ENCODE measurements at places on chromosomes 2 and 18.

GRCh38 chr2:191642541-191642940 is 35.4 kb upstream of the NABP1 start:
- DNase-seq: no peak

GRCh38 chr2:138534791-138535190 is 33.2 kb downstream of the SPOPL start:
- DNase-seq: no peak

GRCh38 chr18:67219821-67220220 is 296.7 kb downstream of the DSEL start:
- no peak for DNase-seq

GRCh38 chr2:73704285-73704684 is 32.9 kb downstream of the TPRKB start:
- no peak for DNase-seq

DNA sequence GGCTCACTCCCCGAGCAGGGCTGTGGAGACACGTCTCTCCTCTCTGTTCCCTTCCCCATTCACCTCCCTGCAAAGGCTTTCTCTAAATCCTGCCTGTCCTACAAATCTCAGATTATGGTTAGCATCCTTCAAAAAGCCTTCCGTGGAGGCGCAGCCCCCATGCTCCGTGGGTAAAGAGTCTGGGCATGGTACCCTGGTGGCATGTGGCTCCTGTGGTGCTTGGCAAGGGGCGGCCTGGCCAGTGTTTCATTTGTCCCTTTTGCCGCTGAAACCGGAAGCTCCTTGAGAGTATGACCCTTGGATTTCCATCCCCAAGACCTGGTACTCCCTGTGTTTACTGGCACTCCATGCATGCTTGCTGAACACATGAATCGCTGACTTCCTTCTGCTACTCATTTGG is 839.3 kb upstream of the SALL3 start:
- DNase-seq: no peak

- no peak for DNase-seq
Observed at GRCh38 chr2:142580691-142581090, 296.8 kb upstream of the KYNU start.

- DNase-seq: peak; percentile 16
Observed at GRCh38 chr2:66030553-66030952, 404.4 kb upstream of the MEIS1 start.

DNA sequence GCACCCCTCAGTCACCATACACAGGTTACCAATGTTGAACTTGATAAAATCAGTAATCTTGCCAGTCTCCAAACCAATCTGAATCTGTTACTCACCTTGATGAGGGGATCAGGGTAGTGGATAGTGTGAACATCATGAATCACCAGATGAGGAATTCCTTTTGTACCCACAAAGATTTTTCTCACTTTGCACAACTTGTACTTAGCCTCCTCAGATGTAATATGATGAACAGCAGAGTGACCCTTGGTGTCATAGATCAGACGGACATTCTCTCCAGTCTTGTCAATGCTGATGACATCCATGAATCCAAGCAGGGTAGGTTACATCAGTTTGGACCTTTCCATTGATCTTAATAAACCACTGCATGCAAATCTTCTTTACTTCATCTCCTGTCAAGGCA is 54.7 kb downstream of the MDH1 start:
- DNase-seq: peak; percentile 25

DNA sequence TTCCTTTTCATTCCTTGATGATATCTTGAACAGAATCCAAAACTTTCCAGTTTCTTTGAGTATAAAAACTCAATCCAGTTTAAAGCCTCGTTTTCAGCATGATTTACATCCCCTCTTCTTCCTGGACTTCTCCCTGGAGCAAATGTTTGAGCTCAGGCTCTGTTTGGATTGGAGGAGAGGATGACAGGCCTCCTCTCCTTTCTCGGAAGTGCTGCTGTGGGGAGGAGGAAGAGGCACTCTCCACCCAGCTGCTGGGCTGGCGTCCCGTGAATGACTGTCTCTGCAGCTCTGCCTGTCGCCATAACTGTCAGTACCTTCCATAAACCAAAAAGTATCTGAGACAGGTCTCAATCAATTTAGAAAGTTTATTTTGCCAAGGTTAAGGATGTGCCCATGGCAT is 238.2 kb upstream of the AGAP1 start:
- no peak for DNase-seq

DNA sequence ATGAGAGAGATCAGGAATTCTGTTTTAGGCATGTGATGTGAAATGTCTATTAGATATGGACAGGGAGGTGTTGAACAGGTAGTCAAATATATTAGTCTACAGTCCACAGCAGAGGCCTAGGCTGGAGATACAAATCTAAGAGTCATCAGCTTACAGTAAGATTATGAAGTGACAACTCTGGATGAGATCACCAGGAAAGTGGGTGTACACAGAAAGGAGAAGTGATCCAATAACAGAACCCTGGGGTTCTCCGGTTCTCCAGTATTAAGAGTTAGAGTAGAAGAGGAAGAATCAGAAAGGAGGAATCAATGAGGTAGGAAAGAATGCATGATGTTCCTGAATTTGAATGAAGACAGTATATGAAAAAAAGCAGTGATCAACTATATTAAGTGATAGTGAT is 362.3 kb downstream of the FIGN start:
- no peak for DNase-seq

DNA sequence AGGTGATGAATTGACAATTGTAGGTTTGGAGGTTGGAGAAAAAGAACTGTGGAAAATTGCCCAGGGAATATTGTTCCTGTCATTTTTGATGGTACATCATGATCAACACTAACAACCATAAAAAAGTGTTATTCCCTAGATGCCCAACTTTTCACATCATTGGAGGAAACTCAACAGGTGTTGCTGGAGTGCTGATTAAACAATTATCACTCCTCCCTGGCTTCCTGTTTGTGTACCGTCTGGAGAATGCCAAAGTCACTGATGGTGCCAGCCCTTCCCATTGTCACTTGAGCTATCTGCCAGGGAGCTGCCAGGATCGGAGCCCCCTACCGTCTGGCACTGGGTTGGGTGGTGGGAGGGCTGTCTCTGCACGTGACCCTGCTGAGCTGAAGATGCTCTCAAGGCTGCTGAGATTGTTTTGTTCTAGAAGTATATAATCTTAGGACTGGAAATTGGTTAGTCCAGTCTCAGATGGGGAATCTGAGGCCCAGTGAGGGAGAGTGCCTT is 156.9 kb downstream of the PRKCE start:
- no peak for DNase-seq

DNA sequence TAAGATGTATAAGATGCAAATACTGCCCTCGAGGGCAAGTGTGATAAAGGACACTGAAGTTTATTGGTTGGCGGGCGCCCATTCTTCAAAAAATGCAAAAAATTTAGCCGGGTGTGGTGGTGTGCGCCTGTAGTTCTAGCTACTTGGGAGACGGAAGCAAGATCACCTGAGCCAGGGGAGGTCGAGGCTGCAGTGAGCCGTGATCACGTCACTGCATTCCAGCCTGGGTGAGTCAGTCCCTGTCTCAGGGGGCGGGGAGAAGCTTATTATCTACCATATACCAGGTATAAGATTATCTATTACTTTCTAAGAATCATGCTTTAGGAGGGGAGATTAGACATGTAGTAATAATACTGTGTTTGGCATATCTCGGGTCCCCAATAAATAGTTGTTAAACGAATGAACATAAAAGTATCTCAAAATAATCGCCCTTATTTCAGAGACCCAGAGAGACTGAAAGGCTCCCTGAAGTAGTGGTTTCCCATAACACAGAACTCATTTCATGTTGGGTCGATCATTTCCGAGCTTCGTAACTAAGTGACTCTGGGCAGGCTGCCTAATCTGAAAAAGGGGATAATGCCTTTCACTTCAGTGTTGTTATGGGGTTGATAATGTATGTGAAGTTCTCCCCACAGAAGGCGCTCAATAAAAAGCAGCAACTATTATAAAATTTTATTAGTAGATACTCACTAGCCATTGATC is 1.2 kb upstream of the SELENOI start:
- DNase-seq: peak; percentile 16

DNA sequence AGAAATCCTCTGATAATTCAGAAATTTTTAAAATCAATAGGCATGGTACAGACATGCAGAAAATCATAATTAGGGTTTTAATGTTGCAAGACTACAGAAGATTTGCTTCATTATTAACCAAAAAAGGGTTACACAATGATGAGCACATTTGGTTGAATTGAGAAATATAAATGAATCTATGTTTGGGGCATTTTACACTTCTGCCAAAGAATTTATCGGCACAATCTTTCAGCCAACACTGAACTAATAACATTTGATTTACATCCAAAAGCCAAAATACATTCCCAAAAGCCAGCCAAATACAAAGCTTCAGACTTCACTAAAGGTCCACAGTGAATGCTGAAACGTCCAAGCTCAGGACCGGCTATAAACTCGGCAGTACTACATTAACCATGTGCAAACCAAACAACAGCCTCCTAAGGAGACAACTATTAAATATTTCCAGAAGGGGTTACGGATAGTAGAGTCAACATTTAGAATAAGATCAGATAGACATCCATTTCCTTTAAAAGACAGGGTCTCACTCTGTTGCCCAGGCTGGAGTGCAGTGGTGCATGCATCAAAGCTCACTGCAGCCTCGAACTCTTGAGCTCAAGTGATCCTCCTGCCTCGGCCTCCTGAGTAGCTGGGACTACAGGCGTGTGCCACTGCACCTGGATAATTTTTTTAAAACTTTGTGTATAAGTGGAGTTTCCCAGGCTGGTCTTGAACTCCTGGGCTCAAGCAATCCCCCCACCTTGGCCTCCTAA is 29.4 kb downstream of the SPRED2 start:
- DNase-seq: no peak

- DNase-seq: no peak
Observed at GRCh38 chr18:24396082-24396633, 1.5 kb downstream of the OSBPL1A start.

DNA sequence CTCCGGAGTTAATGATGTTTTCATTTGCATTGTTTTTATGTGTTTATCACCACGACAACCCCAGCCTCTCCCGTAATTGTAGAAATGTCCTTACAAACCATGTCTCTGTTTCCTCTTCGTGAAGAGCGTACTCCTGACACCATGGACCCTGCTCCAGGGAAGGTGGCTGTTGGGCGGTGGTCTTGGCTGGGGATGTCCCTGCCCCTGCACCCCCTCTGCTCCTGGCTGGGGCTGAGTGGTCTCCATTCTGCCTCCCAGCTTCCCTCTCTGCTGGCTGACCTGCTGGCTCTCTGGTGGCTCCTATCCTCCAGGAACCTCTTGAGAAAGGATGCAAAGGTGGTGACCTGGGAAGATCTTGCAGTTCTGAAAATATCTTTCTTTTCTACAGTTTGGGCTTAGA is 81.1 kb downstream of the ASB1 start:
- no peak for DNase-seq

DNA sequence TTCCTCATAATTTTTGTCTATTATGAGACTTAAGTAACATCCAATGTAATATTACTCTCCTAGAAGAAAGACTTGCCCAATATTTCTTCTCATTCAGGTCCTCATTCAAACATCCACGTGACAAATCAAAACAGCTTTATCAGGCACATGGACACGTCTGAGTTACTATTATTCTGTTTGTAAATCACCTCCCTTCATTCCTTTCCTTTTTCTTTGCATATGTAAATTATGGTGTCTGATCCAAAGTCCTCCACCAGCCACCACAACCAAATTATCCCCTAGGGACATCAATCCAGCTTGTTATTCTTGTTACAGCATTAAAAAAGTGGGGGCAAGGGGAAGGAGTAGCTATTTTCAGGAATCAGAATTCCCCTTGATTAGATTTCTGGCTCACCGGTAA is 7.1 kb downstream of the TMEM163 start:
- no peak for DNase-seq

GRCh38 chr2:187008111-187008510 is 159.1 kb upstream of the ZSWIM2 start:
- DNase-seq: peak; percentile 81

- DNase-seq: no peak
Observed at GRCh38 chr2:44112096-44112495, 56.6 kb upstream of the PPM1B start.

DNA sequence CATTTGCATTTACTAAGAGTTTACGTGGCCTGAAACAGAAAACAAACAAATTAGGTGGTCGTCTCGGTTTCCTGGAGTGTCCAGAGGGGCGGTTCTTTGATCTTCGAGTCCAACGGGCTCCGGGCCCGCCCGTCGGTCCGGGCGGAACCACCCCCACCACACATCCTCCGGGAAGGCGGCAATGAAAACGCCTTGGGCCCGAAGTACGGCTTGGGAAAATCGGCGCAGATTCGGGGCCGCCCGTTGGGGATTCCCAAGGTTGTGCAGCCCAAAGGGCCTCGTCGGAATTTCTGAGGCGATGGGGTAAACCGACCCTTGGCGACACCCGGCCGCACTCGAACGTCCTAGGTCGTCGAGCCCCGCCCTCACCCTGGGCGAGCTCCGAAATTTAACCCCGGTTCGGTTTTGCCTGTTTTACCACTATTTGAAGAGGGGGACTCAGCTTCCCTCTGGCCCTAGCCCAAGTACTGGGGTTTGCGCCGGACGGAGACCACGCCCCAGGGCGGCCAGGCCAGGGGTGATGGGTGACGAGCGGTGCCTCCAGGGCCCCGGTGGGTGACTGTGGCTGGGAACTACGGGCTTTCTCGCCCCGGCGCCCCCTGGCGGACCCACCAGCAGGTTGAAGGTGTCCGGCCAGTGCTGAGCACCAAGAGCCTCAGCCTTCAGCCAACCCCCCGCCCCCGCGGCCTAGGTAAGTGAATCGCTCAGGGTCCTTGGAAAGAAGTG is 1.9 kb upstream of the CFAP53 start:
- DNase-seq: peak; percentile 59

- DNase-seq: peak; percentile 60
Observed at GRCh38 chr2:207260947-207261346, 95.2 kb upstream of the KLF7 start.

DNA sequence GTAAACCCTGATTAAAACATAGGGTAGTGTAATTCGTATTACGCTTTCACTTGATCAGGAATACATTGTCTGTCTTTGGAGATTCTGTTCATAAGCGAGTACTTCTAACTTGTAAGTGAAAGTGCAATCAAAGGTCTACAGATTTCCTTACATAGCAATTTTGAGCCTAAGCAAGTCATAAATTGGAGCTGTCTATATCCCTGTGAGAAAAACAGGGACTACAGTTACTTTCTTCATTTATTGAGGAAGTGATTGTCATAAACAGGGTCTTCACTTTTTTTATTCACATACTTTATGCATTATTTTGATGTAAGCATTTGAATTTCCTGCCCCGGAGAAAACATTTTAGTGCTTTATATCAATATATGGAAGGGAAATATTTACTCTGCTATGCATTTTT is 670.4 kb downstream of the CBLN2 start:
- DNase-seq: no peak

GRCh38 chr2:177530561-177530960 is 138.0 kb downstream of the AGPS start:
- DNase-seq: no peak

Measured in fibroblast of skin of back (primary cell).